Right hindlimb (tissue), 1 donor: ENCODE measurements at places on chromosomes 3 and 15.

- DNase-seq = no peak
Measured at GRCh38 chr3:23159929-23160328, 43.2 kb upstream of the UBE2E2 start.

GRCh38 chr3:195450731-195451229 is 8.0 kb upstream of the ACAP2 start:
- DNase-seq = no peak

DNA sequence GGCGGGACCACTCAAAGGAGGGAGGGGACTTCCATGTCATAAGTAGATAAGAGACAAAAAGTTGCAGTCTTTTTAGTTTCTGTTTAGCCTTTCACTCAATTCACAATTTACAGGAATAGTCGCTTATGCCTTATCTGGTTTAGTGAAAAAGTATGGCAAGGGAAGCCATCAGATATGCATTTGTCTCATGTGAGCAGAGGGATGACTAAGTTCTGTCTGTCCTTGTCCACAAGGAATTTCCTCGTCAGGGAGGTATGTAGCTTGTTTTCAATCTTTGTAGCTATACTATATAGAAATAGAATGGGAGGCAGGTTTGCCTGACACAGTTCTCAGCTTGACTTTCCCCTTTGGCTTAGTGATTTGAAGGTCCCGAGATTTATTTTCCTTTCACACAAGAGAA is 882.8 kb downstream of the NAALADL2 start:
- DNase-seq = no peak

DNA sequence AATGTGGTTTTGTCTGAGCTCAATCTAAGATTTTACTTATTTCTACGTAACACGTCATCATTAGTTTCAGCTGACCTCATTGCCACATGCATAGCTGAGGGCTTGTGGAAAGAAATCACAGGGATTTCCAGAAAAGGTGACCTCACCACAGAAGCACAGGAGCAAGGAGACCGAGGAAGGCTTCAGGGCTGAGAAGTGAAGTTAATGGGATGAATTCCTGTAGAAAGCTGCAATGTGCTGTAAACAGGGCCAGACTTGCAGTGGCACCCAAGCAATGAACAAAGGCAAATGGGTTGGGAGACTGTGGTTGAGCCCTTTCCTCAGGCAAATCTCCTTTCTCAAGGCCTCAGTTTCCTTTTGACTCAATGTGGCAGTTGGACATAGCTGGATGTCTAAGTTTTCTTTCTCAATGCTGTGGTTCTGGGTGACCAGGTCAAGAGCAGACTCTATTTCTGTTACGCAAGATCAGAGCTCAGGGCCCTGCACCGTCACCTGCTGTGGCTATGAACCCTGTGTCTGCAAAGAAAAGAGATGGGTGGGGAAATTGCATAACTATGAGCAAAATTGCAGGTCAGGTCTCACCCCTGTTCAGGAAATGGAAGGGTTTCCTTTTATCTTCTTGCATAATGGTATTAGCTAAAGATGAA is 252.2 kb upstream of the TBL1XR1 start:
- no peak for DNase-seq

DNA sequence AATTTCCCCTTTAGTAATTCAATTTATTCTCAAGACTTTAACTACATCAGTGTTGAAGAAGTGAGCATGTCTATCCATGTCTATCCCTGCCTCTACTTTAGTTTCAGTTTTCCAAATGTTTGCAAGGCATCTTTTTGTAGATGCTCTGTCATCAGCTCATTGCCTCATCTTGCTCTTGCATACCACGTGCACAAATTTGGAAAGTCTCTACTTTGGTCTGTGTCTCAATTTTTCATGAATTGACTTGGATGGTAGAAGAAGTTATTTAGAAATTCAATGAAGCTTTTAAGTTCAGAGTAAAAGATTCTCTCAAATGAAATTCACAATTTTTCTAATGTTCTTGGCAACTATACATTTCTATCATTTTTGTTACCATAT is 55.3 kb downstream of the CLDN1 start:
- DNase-seq = no peak

GRCh38 chr3:61612211-61613194 is 51.1 kb downstream of the PTPRG start:
- no peak for DNase-seq

GRCh38 chr15:101242160-101242998 is 9.5 kb downstream of the CHSY1 start:
- no peak for DNase-seq

DNA sequence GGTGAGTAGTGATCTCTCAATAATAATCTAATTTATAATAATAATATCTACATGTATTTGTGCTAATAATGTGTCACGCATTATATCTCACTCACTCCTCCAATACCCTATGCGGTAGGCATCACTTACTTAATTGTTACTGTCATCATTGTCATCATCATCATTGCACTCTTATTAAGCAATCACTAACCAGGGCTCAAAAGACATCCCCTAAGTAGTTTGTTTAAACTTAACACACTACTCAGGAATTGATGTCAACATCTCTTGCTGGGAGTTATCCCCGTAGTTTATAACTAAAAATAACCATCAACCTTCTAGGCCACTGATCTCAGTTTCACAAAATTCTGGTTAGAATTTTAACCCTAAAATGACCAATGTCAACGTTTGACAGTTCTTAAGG is 56.8 kb upstream of the ICE2 start:
- DNase-seq = no peak

DNA sequence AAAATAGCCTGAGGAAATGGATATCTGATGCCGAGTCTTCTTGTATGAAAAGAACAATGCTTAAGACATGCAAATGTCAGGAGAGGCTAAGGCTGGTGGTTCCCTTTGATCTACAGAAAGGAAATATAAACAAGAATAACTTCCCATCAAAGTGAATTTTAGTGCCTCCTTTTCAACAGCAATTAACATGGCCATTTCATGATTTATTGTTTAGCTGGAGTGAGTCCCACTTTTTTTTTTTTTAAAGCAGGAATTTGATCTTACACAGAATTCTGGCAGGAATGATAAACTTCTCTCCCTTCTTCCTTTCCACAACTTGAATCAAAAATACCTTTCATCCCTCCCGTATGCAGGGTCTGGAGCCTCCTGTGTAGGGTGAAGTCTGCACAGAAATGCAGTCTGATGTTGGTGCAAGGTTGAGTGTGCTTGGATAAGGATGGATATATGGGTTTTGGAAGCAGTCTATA is 287.0 kb downstream of the MEX3B start:
- no peak for DNase-seq

DNA sequence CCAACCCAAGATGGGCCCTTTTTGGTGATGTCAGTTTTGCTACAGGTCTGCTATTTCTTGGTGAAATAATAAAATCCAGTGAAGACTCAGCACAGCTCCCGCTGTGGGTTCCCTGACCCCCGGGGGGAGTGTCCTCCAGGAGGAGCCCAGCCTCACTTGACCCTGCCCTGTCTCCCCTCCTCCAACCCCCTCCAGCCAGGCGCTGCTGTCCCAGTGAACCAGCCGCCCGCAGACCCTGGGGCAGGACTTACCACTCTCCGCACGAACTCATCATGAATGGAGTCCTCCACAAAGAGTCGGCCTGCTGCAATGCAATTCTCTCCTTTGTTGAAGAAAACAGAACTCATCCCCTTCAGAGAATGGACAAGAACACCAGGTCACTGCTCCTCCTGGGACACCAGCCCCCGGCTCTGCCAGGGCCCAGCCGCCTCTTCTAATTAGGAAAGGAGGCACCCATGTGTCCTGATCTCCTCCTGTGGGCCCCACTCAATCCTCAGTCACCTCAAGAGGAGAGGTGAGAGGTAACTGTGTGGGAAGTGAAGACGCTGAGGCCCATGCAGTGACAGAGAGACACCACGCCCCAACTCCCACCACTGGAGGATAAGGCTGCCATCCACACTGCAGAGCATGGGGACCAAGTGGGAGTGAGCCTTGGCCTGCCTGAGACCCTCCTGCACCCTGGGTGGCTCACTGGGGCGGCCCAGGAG is 28.8 kb upstream of the SLC41A3 start:
- DNase-seq = peak; percentile 13

- no peak for DNase-seq
Measured at GRCh38 chr15:53110999-53111398, 320.9 kb upstream of the ONECUT1 start.

DNA sequence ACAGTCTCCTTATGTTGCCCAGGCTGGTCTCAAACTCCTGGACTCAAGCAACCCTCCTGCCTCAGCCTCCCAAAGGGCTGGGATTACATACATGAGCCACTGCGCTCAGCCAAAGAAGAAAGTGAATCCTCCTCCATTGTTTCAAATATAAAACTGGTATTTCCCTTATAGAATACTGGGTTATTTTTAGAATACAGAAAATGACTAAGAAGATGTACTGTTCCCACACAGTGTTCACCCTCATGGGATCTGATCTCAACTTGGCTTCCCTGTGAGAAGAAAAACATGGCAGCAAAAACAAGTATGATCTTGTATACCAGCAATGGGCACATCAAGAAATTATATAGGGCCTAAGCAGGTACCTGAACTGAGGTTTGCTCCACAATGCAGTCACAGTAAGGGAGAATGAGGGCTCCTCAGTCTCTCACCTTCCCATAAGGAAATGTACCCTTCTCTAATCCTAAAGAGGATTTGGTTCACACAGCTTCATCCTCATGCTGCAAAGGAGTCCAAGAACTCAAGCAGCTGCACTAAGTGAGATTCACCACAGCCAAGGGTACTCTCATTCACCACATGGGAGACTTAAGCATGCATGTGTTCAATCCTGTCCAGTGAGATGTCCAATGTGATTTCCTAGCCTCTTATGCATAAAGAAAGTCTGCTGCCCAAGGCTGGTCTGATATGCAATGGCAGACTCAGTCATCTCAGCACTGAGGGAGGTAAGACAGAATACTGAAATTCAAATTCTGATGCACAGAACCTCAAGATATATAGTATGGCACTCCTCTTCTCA is 25.8 kb downstream of the USP4 start:
- DNase-seq = no peak

- DNase-seq = no peak
Measured at GRCh38 chr3:38742550-38742949, 73.5 kb downstream of the SCN10A start.

DNA sequence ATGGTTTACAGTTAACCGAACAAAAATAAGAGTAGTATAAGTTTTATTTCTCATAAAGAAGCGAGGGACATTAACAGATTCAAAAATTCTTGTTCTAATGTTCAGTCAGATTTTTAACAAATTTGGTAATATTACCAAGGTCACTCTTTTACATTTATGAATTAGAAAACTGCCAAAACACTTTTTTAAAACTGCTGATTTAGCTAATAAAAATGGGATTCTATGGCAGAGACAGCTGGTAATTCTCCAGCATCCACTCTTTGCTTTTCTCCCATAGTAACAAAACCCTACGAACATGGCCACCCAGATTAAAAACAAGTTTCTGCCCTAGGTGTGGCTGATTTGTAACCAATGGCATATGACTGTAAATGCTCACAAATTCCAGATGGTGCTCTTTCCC is 71.2 kb downstream of the GPR160 start:
- no peak for DNase-seq

DNA sequence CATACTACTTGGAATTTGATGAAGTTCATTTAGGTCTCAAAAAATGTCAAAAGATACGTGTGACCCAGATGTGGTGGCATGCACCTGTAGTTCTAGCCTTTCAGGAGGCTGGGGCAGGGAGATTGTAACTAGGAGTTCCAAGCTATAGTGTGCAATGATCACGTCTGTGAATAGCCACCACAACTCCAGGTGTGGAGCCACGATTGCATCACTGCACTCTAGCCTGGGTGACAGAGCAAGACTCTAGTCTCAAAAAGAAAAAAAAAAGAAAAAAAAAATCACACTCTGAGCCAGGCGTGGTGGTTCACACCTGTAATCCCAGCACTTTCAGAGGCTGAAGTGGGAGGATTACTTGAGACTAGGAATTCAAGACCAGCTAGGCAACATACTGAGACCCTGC is 14.2 kb downstream of the MAP4 start:
- no peak for DNase-seq
